Panc1 (cell line): ENCODE measurements at places on chromosomes 6 and 20.

DNA sequence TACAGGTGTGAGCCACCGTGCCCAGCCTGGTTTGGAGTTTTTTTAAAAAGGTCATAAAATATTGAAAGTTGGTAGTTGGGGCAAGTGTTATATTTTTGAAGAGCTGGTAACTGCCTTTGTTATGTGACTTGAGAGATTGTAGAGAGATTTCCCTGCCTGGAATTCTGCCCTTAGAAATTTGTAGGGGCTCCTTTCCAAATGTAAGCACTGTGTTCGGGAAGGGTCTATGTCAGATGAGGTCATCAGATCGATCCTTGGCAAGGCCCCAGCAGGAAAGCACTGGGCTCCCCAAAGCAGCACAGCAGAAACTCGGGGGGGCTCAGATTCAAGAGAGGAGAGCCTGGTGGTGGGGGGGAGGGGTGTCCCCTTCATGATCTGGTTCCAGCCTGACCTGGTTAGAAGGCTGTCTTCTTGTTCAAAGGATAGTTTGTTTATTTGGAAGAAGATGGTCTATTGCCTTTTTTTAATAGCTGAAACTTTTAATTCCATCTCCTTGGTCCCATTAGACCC, 220.2 kb downstream of the UST start:
- H3K36me3 ChIP-seq, result no peaks in the 10 kb centered on the region
- no peaks in the 10 kb centered on the region for H3K4me1 ChIP-seq
- H3K4me3 ChIP-seq, result no peak overlapping the region
- DNase-seq, result no peak
- H3K27ac ChIP-seq, result no peak overlapping the region

GRCh38 chr20:19677336-19677735, 80.7 kb upstream of the RIN2 start:
- no peaks in the 10 kb centered on the region for H3K36me3 ChIP-seq
- no peak overlapping the region for H3K27ac ChIP-seq
- H3K4me1 ChIP-seq, result no peaks in the 10 kb centered on the region

- H3K27me3 ChIP-seq, result no peaks in the 10 kb centered on the region
- peak overlapping the region; percentile 89 for H3K4me3 ChIP-seq
- no peak for DNase-seq
- H3K27ac ChIP-seq, result peak overlapping the region; percentile 85
- peaks cover 34% of the 10 kb centered on the region for H3K4me1 ChIP-seq
These were observed 773 bp downstream of the SMAP1 start for GRCh38 chr6:70668499-70668812.

- no peak for DNase-seq
- H3K27me3 ChIP-seq, result no peaks in the 10 kb centered on the region
- H3K4me1 ChIP-seq, result peaks cover 7% of the 10 kb centered on the region; the same call in 1 of the 2 replicates
These were observed 796 bp downstream of the SENP6 start for GRCh38 chr6:75602246-75603105.

DNA sequence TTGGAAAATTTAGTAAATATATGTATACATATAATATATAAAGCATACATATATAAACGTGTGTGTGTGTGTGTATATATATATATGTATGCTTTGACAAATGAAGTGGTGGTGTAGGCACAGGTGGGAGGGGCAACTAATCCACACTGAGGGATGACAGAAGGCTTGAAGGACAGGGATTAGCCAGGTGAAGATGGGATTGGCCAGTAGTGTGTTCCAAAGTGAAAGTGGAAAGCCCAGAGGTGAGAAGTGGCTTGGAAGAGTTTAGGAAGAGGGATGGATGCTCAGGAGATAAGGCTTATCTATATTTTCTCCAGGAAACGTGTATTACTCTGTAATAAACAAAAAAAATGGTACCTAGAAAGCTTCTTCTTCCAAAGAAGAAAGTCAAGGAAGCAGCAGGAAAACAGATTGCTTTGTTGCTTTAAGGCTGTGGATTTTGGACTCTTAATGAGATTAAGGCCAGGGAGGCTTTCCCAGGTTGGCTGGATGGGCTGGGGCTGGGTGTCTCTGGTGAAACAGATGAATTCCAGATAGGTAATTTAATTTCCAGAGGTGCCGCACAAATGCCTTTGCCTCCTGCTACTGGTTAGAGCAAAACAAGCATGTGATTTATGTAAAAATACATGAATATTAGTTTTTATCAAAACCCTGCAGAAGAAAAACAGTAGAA, 63.9 kb downstream of the JARID2 start:
- H3K27ac ChIP-seq, result no peak overlapping the region
- no peaks in the 10 kb centered on the region for H3K36me3 ChIP-seq
- no peaks in the 10 kb centered on the region for H3K4me1 ChIP-seq
- H3K27me3 ChIP-seq, result no peaks in the 10 kb centered on the region
- no peak overlapping the region for H3K4me3 ChIP-seq

GRCh38 chr20:44279228-44279627, 31.8 kb downstream of the FITM2 start:
- H3K4me1 ChIP-seq, result no peaks in the 10 kb centered on the region
- peak; percentile 81 for DNase-seq
- H3K36me3 ChIP-seq, result no peaks in the 10 kb centered on the region

DNA sequence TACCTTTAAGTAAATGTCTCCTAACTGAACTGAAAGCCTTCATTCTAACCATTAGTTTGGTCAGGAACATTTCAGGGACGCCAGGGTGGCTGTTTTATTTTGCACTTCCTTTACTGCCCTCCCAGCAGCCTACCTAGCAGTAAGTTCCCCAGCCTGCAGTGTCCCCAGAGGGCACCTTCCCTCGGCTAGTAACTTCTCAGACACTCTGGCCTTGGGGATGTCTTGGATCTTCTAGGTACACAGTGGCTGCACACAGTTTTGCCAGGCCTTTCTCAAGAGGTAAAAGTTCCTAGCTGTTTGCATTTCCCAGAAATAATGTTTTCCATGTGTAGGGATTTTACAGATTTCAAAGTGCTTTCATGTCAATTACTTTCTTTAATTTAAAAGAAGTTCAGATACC, 378 bp upstream of the LAMA2 start:
- H3K27ac ChIP-seq, result no peak overlapping the region
- DNase-seq, result no peak
- no peaks in the 10 kb centered on the region for H3K36me3 ChIP-seq
- H3K4me1 ChIP-seq, result no peaks in the 10 kb centered on the region
- no peaks in the 10 kb centered on the region for H3K27me3 ChIP-seq
